ENCODE measurements at places on chromosomes 6 and 20.

GRCh38 chr20:45910670-45911485, 1.1 kb downstream of the PLTP start:
- peak; percentile 88 for DNase-seq

DNA sequence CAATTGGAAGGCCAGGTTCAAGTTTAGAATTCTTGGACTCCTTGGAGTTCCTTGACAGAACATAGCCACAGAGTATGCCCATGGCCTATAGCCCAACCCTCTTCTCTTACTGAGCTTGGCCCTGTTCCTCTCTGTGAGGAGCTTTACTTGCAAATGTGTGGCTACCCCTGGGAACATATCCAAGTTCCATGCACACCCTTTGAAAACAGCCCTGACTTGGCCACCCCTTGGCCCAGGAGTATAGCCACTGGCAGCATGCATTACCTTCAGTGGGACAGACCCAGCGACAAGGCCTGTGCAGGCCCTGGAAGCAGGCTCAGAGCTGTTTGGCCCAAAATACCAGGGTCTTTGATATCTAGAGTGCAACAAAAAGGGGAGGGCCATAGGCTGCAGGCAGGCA, 19.5 kb upstream of the MAS1 start:
- no peak for DNase-seq

DNA sequence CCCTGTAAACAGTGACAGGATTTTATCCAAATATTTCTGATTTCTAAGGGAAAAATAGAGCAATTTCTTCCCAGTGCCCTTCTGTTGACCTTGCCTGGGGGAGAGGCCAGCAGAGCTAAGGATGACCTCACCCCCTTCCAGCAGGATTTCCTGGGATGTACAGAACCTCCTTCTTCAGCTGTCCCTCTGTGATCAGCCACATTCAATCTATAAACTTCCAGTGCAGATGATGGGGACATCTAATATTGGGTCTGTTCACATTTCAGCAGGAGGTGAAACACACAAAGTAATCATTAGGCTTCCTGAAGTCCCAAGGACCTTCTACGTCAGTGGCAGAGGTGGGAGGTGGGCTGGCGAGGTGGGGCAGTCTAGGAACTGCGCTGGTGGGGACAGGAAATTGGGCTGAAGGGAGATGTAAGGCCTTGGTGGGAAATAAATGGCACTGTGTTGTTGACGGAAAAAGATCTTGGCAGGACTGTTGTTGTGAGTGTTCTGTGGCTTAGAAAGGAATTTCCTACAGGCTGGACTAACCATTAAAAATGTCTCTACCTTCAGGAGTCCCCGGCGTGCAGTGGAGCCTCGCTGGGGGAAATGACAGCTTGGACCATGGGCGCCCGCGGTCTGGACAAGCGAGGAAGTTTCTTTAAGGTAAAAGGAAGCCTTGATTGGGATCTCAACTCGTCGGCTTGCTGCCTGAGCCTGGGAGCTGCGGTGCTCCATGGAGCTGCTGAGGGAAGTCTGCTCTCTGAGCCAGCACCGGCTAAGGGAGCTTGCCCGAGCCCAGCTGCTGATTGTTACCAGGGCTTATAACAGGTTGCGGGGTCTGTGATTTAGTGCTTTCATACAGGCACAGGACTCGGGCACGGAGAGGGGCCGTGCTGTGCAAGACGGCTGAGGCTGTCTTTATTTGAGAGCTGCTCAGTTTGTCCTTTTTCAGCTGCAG, 127.9 kb upstream of the NAA20 start:
- peak; percentile 42 for DNase-seq

DNA sequence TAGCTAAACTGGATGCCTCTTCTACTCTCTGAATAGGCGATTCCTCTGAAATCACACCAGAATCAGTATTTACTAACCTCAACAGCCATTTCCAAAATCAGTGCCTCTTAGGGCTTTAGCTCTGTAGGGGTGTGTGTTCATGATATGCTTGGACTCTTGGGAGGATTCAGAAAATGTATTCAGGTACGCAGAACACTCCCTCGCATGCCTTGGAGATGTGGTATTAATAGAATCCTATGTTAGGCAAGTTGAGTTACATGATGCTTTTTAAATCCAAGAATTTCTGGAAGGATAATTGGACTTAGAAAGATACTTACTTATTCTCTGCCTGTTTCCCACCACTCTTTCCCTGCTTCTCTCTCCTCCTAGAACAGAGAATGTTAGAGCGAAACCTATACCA, 31.8 kb upstream of the PBOV1 start:
- DNase-seq: no peak

DNA sequence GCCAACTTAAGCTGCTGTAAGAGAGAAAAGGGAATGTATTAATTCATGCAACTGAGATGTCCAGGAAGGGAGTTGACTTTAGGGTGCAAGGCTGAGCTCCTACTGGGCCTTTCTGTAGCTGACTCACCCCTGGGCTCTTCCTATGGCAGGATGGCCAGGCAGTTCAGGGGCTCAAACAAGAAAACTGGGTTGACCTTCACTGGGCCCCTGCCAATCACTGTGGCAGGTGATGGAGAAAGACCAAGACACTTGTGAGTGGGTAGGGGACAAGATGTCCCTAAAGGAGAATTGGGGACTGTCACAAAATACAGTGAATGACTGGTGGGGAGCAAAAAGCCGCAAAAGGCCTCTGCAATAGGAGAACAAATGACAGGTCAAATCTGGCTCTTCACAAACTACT, 21.5 kb upstream of the RALGAPA2 start:
- DNase-seq: no peak

DNA sequence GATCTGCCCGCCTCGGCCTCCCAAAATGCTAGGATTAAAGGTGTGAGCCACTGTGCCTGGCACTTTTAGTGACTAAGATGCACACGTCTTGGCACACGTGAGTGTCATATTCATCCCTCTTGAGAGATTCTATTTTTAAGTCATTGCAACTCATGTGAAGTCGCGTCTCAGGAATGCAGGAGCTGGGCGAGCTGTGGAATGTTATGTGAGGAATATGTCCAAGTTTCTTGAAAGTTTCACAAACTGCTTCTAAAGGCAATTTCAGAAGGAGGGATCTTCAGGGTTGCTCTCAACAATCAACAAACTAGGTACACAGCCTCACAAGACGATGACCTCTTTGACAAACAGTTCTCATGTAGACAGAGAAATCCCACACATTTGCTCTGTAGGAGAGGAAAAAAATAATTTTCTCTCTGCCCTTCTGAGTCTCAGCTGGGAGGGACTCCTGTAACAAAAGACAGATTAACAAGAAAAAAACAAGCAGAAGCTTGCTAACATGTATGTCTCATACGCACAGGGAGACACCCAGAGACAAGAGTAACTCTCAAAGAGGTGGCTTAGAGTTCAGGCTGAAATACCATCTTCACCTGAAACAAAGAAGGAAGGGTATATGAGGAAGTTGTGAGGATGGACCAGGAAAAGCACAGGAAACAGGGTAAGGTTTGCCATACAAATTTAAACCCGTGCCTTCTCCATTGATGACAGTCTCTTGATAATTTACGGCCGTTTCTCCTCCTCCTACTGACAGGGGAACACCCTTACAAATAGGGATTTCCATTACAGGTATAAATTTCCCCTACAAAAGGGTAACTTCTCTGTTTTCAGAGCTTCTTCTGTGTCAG, 45.3 kb upstream of the FAM50B start:
- no peak for DNase-seq

DNA sequence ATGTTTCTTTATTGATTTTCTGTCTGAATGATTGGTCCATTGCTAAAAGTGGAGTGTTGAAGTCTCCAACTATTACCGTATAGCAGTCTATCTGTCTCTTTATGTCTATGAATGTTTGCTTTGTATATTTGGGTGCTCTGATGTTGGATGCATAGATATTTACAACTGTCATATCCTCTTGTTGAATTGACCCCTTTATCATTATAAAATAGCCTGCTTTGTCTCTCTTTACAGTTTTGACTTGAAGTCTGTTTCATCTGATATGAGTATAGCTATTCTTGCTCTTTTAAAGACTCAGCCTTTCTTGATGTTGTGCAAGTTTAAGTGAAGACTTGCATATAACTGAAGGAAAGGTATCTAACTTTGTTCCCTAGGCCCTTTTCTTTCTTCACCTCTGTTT, 173.8 kb upstream of the RAB32 start:
- no peak for DNase-seq

DNA sequence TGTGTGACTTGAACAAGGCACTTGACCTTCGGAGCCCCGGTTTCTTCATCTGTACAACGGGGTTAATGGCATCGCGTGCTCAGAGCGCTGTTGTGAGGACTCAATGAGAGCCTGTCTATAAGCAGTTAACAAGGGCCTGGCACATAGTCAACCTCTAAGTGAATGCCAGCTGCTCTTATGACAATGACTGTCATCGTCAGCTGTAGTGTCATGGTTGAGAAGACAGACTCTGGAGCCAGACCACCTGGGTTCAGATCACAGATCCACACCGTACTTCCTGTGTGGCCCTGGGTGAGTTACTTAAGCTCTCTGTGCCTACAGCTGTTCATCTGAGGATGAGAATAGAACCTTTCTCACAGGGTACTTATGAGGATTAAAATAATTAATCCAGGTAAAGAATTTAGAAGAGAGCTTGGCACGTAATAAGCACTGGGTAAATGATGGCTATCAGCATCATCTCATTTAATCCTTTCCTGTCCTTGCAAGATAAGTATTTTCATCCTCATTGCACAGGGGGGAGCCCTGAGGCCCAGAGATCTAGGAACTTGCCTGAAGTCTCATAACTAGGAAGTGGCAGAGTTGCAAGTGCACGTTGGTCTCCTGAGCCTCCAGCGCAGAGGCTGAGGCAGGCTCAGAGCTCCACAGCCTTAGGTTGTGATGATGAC, 105.3 kb downstream of the EYA2 start:
- DNase-seq: no peak

DNA sequence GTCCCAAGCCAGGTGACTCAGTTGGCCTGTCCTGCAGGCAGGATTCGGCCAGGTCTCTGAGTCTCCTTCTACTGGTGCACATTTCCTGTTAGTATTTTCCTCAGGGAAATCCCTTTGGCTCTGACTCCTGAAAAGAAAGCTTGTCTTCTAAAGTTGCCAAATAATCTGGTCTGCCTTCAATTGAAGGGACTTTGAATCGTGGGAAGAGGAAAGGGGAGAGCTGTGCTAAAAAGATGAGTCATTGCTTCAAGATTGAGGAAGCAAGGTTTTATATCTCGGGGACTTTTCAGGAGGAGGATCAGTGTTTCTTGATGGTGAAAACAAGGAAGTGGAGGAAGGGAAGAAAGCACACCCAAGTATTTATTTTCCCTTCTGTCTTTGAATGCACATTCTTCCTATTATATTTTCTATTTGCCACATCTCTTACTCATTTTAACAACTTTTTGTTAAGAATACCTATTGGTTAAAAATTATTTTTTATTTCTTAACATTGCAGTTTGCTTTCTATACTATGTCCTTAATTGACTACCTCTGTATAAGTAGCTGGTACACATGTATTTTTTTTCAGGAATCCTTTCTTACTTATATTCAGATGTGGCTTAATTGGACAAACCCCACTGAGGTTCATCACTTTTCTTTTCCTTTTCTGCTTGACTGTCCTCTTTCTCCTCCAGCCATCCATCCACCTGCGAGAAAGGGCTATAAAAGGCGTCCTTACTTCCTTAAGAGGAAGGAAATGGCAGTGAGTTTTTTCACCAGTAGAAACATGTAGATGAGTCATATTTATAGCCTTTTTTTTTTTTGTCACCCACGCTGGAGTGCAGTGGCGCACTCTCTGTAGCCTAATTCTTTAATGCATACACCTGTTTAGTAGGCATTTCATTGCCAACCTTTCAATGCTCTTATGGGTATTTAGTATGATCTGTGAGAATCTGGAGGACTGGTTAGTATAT, 15.0 kb upstream of the IFNGR1 start:
- DNase-seq: no peak

DNA sequence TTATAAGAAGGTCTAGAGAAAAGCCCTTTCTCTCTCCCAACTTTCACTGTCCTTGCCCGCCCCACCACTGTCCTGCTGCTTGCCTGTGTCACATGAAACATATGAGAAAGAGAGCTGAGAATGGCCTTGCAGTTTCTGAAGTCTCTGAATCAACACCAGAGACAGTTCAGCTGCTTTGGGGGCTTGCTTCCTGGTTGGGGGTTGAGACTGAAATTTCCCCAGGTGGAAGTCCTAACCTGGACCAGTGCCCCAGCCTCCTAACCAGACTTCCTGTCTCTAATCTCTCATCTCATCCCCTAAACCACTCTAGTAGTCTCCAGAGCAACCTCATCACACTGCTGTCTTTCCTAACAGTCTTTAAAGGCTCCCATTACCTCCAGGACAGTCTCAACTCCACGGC, 10.7 kb downstream of the TRAM2 start:
- no peak for DNase-seq

GRCh38 chr20:32468860-32469259, 110.7 kb downstream of the ASXL1 start:
- no peak for DNase-seq

DNA sequence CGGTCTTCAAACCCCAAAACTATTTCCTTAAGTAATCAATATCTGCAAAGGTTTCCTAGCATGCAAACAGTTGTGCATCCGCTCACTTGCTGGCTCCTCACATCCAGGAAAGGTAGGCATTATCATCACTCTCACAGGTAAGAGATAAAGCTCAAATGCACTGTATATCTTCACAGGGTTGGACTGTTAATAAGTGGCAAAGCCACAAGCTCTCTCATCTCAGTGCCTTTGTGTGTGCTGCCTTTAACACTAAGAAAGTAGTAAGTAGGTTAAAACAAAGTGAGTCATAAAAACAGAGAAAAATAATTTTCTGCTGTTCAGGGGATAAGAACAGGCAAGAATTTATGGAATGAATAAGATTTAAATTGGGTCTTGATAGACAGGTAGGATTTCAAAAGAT, 21.3 kb downstream of the MAN1A1 start:
- no peak for DNase-seq

GRCh38 chr6:4531406-4531805, 244.8 kb upstream of the CDYL start:
- DNase-seq: no peak

DNA sequence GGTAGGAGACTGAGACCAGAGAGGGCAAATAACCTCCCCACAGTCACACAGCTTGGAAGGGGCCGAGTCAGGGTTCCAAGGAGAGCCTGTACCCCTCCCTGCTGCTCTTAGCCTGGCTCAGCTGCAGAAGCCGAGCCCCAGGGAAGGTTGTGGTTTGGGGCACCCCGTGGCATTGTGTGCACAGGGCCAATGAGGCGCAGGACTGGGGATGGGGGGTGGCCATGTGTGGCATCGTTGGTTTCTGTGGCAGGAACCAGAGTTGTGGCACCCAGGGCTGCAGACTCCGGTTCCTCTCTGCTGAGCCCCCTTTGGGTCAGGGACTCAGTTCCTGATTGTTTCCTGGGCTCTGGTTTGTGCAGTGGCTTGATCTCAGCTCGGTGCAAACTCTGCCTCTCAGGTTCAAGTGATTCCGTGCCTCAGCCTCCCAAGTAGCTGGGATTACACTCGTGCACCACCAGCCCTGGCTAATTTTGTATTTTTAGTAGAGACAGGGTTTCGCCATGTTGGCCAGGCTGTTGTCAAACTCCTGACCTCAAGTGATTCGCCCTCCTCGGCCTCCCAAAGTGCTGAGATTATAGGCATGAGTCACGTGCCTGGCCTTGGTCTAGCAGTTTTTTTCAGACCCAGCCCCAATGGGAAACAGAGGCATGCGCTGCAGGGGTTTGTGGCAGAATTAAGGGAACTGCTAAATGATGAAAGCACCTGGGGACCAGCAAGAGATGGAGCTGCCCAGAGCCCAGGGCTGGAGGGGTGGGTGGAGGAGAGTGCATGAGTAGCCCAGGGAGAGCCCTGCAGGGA, 221.0 kb upstream of the SULF2 start:
- no peak for DNase-seq

Data from dorsolateral prefrontal cortex (tissue), 122 donors.